Activated T-cell treated with anti-CD3 and anti-CD28 coated beads for 4 hours (primary cell): ENCODE measurements at places on chromosomes 2 and 18.

DNA sequence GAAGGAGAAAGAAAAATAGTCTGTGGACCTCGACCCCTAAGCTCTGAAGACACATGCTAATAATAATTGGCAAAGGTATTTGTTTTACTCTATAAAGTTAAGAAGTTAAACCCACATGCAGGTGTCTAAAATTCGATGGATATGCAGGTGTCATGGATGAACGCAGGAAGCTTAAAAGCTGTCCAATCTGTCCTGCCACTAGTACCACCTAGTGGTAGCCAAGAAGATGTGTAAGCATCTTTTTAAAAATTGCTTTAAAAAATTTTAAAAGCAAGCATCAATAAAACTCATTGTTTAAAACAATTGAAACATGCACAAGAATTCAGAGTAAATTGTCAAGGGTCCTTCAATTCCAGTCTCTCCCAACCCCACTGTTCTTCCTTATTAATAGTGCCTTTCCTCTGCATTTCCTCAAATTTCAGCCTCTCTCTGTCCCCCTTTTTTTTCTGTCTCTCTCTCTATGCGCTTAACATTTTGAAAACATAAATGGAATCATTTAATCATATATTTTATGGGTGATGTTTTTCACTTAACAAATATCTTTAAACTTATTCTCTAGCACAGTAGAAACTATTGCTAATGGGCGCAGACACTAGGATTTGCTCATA, 30.6 kb upstream of the PPP3R1 start:
- no peak for DNase-seq

GRCh38 chr18:74914052-74914591, 294.8 kb downstream of the PTGR3 start:
- DNase-seq, result no peak

GRCh38 chr2:101864426-101864825, 127.3 kb upstream of the IL1R2 start:
- no peak for DNase-seq

GRCh38 chr2:43160778-43161177, 65.6 kb downstream of the ZFP36L2 start:
- no peak for DNase-seq

- no peak for DNase-seq
These were observed 21.6 kb downstream of the LDLRAD4 start for GRCh38 chr18:13240060-13240725.

- no peak for DNase-seq
These were observed 154.8 kb downstream of the MBP start for GRCh38 chr18:76977684-76978232.

- DNase-seq, result no peak
These were observed 239.6 kb downstream of the TDRD15 start for GRCh38 chr2:21363364-21363763.

DNA sequence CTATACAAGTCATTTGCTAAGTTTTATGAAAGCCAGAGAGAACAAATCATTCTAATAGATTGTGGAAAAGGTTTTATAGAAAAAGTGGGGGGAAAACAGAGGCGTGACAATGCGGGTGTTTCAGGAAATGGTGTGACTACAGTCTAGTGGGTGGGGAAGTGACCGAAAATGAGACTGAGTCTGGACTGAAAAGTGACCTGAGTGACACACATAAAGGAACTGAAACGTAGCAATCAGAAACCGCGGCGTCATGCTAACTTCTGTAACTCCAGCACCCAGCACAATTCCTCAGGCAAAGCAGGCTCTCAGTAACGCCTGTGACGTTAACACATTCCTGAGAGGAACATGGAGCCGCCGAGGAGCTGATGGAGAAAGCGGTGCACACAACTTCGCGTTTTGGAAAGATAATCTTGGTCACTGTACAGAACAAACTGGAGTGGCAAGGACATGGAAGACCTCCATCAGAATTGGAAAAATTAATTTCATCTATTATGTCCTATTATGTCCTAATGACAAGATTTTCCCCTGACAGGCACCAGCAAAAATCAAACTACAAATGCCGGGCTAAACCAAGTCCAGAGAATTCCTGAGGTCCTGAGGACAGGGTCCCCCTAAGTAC, 1.4 kb upstream of the CD226 start:
- no peak for DNase-seq

- no peak for DNase-seq
These were observed 4.9 kb upstream of the XPO1 start for GRCh38 chr2:61543062-61543461.

GRCh38 chr2:10655499-10656225, 34.1 kb downstream of the NOL10 start:
- no peak for DNase-seq

- no peak for DNase-seq
These were observed 73.0 kb upstream of the COPS8 start for GRCh38 chr2:237012577-237013267.

DNA sequence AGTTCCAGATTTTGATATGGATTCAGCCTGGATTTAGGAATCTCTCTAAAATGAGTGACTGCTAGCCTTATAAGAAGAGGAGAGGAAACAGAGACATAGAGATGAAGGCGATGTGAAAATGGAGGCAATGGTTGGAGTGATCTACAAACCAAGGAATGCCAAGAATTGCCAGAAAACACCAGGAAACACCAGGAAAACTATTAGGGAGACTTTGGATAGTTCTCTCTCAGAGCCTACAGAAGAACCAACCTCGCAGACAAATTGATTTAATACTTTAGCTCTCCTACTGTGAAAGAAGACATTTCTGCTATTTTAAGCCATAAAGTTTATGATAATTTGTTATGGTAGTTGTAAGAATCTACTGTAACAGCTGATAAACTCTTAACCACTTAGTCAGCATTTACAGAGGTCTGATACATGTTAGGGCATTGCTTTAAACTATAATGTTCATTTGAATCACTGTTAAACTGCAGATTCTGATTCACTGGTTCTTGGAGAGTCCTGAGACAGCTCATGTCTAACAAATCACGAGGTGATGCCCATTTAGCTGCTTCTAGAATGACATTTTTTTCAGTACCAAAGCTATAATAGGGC, 1702.6 kb upstream of the LRRTM1 start:
- no peak for DNase-seq

- no peak for DNase-seq
These were observed 167.8 kb downstream of the NRP2 start for GRCh38 chr2:205850132-205850531.

DNA sequence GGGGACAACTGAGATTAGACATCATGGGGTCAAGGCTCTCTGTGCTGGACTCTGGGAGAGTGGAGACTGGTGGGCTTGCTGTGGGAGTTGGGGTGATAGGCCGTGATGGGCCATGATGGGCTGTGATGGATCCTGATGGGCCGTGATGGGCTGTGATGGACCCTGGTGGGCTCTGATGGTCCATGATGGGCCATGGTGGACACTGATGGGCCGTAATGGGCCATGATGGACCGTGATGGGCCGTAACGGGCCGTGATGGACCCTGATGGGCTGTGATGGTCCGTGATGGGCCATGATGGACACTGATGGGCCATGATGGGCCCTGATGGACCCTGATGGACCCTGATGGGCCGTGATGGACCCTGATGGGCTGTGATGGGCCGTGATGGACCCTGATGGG, 18.5 kb downstream of the LPIN1 start:
- DNase-seq, result no peak

GRCh38 chr2:25323042-25323514, 18.6 kb downstream of the DNMT3A start:
- DNase-seq, result no peak

GRCh38 chr18:58195278-58195765, 151.3 kb downstream of the NEDD4L start:
- no peak for DNase-seq

GRCh38 chr2:140491876-140492275, 1638.9 kb downstream of the LRP1B start:
- DNase-seq, result no peak

- no peak for DNase-seq
These were observed 47.5 kb downstream of the MRPS5 start for GRCh38 chr2:95073856-95074662.

DNA sequence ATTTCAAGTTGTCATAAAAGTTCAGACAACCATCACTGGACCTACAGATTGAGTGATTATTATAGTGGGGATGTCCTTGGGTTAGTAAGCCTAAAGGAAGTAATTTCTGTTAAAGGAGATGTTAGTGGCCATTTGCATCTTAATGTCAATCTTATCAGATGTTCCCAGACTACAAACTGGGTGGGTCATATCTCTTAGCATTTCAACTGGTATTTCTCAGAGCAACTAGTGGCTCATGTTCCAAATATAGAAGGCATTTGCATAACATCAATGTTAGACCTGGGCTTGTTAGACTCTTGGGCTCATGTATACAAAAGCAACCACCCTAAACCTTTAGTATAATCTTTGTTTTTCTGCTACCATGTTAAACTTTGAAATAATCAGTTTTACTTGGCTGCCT, 17.9 kb downstream of the PLEKHA3 start:
- DNase-seq, result no peak

GRCh38 chr2:121129692-121130091, 155.3 kb downstream of the TFCP2L1 start:
- DNase-seq, result no peak

- DNase-seq, result no peak
These were observed 314.3 kb upstream of the POU3F3 start for GRCh38 chr2:104539649-104540048.

- DNase-seq, result no peak
These were observed 33.5 kb downstream of the PNO1 start for GRCh38 chr2:68190991-68191731.

- no peak for DNase-seq
These were observed 139.8 kb upstream of the TANK start for GRCh38 chr2:161020437-161020836.

- DNase-seq, result no peak
These were observed 3.5 kb downstream of the ACSL3 start for GRCh38 chr2:222864296-222864695.

- DNase-seq, result no peak
These were observed 26.1 kb upstream of the AP1S3 start for GRCh38 chr2:223863491-223863890.

DNA sequence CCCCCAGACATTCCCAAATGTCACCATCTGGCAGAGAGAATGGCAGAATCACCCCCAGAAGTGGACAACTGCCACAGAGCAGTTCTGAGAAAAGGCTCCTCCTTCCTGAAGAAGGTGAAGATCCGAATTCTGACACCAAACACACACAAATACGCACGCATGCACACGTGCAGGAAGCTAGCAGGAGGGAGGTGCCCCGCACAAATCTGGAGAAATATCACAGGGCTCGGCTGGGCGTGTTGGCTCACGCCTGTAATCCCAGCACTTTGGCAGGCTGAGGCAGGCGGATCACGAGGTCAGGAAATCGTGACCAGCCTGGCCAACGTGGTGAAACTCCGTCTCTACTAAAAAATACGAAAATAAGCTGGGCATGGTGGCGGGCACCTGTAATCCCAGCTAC, 38.5 kb upstream of the ATG16L1 start:
- no peak for DNase-seq
